ENCODE measurements at places on chromosomes 7 and 10.

DNA sequence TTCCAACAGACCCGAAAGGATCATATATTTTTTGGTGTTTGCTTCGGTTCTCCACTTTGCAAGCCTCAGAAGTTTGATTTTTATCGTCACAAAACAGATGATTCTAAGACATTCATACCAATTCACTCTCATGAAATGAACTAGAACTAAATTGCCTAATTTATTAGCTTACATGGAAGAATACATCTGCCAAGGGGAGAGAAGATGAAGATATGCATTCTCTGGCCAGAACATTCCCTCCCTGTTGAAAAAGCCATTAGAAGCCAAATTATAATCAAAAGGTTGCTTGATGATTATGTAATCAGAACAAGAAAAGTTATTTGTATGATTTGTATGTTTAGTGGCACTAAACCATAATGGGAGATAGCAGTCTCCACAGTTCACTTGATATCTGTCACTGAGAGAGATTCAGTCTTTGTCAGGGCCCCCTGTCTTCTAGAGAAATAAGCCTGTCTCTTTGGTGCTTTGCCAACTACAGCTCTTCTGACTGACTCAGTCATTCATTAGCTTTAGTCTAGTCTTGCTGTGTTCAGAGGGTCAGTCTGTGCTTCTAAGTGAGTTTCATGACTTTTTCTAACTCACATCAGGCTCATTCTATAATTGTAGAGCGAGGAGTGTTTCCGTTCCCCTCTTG lies 95.3 kb upstream of the GNAI1 start:
- DNase-seq, result no peak

- no peak for DNase-seq
Measured at GRCh38 chr7:37920305-37920848, at the start of gene EPDR1. TSS of gene EPDR1 (plus strand) at chr7:37920640. CDS start at chr7:37920940, 300 bp downstream.

DNA sequence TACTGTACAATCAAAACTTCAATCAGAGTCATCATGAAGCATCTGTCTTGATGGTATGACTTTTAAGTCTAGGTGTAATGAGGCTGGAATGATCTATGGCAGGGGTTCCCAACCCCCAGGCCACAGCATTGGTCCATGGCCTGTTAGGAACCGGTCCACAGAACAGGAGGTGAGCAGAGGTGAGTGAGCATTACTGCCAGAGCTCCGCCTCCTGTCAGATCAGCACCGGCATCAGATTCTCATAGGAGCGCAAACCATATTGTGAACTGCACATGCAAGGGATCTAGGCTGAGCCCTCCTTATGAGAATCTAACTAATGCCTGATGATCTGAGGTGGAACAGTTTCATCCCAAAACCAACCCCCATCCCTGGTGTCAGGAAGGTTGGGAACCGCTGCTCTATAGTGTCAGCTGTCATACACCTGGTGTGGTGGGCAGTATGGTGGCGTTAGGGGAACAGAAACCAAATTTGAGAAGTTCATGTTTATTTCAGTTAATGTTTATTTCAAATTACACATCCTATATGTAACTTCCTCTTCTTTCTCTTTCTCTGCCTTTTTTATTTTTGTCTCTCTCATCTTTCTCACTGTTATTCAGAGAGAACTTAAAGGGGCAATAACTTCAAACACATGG lies 432.6 kb downstream of the TNS3 start:
- DNase-seq, result no peak

DNA sequence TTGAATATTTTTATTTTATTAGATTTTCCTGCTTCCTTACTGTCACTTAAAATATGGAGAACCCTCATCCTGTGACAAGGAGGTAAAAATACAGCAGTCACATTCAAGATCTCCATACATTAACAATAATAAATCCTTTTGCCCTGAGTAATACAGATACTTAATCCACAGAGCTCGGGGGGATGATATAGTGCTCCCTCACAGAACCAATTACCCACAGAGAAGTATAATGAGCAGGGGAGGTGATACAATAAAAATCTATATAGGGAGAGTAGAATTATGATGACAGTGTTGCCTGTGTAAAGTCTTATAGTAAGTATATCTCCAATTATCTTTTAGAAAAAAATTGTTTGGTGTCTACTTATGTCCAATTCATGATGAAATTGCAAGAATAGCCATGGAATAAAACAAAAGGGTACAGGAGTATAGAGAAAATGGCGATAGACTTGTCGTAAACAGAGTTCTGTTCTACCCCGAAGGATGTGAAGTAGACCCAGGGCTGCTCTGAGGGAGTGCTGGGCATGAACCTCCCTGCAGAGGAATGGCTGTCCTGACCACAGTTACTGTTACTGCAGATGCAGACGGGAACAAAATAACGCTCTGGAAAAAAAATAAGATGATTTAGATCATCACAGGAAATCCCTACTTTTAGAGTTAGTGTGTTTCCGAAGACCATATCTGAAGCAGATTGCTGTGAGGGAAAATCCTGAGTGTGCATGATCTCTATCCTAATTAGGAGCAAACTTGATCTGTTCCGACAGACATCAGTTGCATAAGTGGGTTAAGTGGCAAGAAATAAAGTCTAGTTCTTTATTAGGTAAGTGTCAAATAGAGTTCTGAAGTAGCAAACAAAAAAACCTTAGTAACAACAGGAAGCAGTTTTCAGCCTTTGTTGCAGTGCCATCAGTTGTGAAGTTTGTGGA lies 123.7 kb downstream of the KAT6B start:
- no peak for DNase-seq

GRCh38 chr10:37712489-37713131 lies 144.8 kb downstream of the ZNF248 start:
- no peak for DNase-seq

DNA sequence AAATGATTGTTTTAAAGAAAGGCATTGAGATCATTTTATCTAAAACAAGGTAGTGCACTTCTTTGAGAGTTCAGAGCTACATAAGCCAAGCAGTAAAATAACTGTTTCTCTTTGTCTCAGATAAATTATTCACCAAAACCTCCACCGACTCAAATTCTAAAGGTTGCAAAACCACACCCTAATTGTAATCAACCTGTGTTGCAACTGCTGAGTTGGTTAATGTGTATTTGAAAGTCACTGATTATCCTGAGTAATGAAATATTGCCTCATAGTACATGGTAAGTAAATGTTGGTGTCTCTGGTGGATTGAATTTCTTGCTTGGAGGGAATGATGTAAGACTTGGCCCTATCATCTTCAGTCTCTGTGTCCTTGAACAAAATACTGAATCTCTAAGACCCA lies 35.9 kb upstream of the CYP2C9 start:
- DNase-seq, result no peak

GRCh38 chr10:103124420-103125096 lies 68.5 kb downstream of the NT5C2 start:
- DNase-seq, result no peak

GRCh38 chr7:12062062-12062461 lies 149.0 kb upstream of the TMEM106B start:
- no peak for DNase-seq

DNA sequence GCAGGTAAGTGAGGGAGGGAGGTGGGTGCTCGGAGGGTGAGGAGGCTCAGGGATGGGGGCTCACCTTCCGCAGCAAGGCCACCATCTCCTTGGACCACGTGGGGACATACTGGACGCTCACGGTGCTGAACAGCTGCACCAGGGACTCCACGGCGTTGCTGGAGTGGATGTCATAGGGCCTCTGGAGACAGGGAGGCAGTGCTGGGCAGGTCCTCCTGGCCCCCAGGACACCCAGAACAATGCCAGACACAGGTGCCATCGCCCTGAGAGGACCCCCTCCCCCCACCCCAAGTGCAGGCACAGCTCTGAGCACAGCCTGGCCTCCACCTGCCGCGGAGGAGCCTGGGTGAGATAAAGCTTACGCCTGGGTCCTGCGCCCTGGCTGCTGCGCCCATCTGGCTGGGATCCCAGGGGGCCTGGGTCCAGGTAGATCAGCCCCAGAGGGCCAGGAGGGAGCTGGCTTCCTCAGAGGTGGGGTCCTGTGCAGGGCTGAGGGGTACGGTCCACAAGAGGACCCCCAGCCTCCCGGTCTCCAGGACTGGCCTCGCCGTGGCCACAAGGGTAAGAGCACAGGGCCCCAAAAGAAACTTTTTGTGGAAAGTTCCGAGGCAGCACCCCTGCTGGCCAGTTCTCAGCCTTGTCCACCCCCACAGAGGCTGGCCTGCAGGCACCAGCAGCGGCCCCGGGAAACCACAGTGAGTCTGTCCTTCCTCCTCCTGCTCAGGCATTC lies 37.8 kb downstream of the DPYSL4 start:
- no peak for DNase-seq

GRCh38 chr10:13765641-13766341 lies 179.0 kb downstream of the PRPF18 start:
- DNase-seq, result no peak

DNA sequence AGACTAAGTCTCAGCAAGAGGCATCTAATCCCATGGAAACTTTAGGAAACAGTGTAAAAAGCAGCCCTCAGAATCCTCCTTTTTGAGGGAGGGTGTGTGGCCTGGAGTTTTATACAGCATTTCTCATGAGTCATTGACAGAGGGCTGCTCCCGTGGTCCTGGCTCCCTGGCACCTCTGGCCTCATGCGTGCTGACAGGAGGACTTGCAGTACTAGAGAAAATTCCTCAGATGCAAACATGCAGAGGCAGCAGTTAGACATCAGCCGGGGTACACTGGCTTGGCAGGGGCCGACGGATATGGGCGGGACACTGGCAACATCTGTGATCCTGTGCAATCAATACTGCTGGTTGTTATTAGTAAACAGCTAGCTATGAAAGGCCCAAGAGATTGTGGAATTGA lies 925.1 kb upstream of the CELF2 start:
- DNase-seq, result no peak

GRCh38 chr7:70573071-70573661 lies 558.8 kb upstream of the GALNT17 start:
- no peak for DNase-seq

- no peak for DNase-seq
Measured at GRCh38 chr10:6505300-6505699, 74.8 kb downstream of the PRKCQ start.

DNA sequence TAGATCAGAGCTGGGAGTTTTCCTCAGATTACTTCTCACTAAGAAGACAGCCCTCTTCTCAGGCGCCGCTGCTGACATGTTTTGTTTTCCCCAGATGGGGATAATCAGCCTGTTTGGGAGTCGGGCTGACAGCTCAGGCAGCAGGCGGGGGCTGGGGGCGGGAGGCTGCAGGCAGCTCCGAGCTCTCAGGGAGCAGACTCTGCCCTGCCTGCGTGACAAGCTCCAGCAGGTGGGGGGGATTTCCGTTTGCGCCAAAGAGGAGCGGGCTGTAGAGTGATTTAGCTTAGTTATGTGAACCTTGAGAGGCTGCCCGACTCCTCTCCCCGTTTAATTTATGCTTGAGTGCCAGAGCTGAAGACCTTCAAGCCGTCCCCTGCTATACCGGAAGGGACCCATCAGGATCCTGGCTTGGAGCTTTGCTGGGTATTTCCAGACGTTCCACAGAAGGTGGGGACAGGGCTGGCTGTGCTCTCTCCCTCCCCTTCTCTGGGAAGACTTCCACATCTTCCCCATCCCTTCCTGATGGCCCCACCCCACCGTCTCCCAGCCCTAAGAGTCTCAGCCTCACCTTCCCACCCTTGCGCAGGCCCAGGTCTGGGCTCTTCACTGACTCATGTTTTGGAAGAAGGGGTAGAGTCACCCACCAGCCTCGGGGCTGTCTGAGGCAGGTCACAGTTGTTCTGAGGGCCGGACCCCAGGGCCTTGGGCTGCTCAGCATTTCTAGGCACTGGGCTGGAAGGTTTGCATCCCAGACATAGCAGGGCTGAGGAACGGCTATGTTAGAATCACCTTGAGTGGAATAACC lies 24.7 kb upstream of the ADCYAP1R1 start:
- DNase-seq, result no peak

DNA sequence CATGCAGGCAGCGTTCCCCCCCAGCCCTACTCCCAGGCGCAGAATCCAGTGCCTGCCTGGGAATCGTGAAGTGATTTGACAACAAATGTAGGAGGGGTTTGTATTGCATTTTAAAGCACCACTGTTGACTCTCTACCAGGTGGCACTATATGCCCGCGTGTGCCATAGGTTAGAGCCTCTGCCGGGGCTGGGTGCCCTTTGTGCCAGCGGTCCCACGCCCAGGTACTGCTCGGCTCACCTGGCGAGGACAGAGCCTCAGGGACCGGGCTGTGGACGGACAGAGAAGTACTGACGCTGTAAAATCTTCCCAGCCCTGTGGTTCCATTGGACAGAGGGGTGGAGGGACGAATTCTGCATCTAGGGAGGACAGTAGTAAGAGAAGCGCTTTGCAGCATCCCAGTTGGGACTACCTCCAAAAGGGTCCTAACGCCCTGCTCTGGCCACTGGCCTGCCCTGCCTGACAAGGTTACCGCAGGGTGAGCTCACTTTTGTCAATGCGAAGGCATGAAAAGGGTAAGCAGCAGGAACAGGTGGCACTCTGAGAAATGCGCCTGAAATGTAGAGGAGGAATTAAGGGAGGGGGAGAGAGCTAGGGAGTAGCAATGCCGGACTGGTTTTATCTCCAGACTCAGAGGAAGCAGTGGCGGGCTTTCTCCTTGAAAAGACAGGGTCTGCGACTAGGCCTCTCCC lies 788 bp upstream of the CACNA2D1 start:
- DNase-seq, result no peak

DNA sequence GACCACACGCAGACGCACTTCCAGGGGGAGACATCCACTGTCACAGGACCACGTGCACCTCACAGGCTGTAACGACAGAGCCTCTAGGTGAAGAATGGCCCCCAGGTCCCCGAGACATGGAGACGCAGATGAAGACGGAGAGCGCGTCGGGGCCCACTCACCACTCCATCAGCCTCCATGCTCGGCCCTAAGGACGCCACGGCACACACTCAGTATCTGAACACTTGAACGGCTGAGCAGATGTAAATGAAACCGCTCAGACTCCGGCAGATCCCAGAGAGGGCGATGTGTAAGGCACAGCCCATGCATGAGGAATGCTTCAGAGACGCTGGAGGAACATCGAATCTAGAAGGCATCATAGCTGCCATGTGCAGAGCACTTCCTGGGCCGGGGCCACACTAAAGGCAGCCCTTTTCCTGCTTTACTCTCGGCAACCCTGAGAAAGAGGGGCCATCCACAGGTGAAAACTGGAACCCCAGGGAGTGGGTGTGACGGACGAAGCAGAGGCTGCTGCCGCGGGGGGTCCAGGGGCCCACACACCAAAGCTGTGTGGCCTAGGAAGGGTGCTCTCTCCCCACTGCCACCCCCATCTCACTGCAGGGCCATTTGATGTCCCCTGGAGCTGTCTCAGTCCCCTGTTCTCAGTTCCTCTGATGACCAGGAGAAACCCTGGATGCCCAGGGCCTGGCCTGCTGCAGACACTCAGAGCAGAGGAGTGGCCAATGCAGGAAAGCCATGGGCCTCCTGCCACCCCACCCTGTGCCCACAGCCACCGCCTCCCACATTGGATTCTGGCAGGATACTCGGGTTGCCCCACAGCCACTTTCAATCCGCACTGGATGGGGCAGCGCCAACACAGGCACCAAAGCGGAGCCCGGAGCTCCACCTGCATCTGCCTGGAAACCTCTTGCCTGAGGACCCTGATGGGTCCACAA lies 253.8 kb downstream of the MAD1L1 start:
- DNase-seq, result no peak

DNA sequence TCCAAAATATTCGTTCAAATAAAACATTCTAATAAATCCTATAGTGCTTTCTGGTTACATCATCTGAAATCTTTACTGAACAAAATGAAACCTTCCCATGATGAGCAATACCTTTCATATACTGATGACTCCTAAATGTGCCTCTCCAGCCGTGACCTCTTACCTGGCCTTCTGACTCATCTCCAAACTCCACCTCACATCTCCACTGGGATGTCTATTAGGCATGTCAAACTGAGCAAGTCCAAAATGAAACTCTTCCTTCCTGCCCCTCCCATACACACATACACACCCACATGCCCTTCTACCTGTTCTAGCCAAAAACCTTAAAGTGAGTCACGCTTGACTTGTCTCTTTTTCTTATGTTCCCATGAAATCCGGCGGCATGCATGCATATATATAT lies 22.9 kb downstream of the GSAP start:
- DNase-seq, result no peak
